ENCODE measurements at places on chromosomes 1 and 21. TPM values are rescaled to one million over a fixed set of nuclear protein-coding genes. Genes with fewer than 3 reads are reported as not detected.

- H3K36me3 ChIP-seq, result no peaks in the 10 kb centered on the region
- H3K4me3 ChIP-seq, result no peak overlapping the region
- no peak overlapping the region for H3K27ac ChIP-seq
- peaks cover 3% of the 10 kb centered on the region for H3K4me1 ChIP-seq
Measured at GRCh38 chr1:95035536-95035935, 37.2 kb downstream of the ALG14 start.

GRCh38 chr1:87314091-87314490 lies 14.6 kb upstream of the LMO4 start:
- H3K36me3 ChIP-seq, result no peaks in the 10 kb centered on the region
- H3K27me3 ChIP-seq, result no peaks in the 10 kb centered on the region
- peaks cover 12% of the 10 kb centered on the region for H3K4me1 ChIP-seq
- no peak overlapping the region for H3K4me3 ChIP-seq
- no peak for DNase-seq
- H3K27ac ChIP-seq, result no peak overlapping the region

- DNase-seq, result no peak
- H3K36me3 ChIP-seq, result no peaks in the 10 kb centered on the region
- H3K27me3 ChIP-seq, result peaks cover 39% of the 10 kb centered on the region
- H3K27ac ChIP-seq, result no peak overlapping the region
- H3K4me3 ChIP-seq, result no peak overlapping the region
Measured at GRCh38 chr1:23899070-23899469, 14.1 kb downstream of the CNR2 start.

SYDE2 gene
- total RNA-seq, result 11.4 TPM

DNA sequence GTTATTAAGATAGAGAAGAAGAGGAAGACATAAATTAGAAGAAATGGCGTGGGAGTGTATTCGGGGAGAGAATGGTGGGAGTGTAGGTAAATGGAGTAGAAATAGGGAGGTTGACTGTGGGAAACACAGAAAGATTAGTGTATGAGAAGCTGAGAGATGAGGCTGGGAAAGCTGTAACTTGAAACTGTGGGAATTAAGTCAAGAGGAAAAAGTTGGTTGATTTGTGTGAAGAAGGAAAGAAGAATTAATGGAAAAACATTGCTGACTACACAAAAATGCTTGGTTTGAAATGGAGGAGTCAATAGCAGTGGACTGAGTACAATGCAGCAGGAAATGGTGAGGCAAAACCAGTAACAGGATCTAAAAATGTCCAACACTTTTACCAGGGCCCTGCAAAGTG lies 448.3 kb downstream of the PTPRC start:
- no peaks in the 10 kb centered on the region for H3K36me3 ChIP-seq
- H3K4me1 ChIP-seq, result no peaks in the 10 kb centered on the region
- H3K27ac ChIP-seq, result no peak overlapping the region
- no peak overlapping the region for H3K4me3 ChIP-seq
- H3K27me3 ChIP-seq, result no peaks in the 10 kb centered on the region

DNA sequence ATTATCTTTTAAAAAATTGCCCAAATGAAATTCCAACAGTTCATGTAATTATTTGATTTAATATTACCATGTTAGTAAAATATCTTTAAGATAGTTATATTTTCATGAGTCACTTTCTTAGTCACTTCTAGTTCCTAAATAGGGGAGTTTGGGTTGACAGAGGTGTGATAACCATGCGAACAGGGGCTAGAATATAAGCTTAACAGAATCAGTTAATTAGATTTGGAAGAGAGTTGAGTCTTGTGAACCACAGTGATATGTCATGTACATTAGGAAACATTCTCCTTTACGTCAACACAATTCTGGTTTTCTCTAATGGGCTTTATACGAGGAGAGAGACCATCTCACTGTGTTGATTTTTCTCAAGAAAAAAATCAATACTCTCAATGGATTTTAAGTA lies 64.8 kb upstream of the ZNF281 start:
- peaks cover 8% of the 10 kb centered on the region for H3K4me1 ChIP-seq
- DNase-seq, result no peak
- no peak overlapping the region for H3K27ac ChIP-seq
- peaks cover 23% of the 10 kb centered on the region for H3K36me3 ChIP-seq
- no peaks in the 10 kb centered on the region for H3K27me3 ChIP-seq

Data from WTC11 (cell line).